Activated naive CD8-positive, alpha-beta T cell treated with anti-CD3 and anti-CD28 coated beads, Interleukin-2, amount 50 U/mL, for 24 hours (primary cell): ENCODE measurements at places on chromosomes 12 and 14.

- H3K4me1 ChIP-seq: peaks cover 25% of the 10 kb centered on the region
- DNase-seq: no peak
- H3K36me3 ChIP-seq: peaks cover 30% of the 10 kb centered on the region
- no peaks in the 10 kb centered on the region for H3K27me3 ChIP-seq
Observed at GRCh38 chr14:60266021-60266937, 17.3 kb downstream of the PPM1A start.

GRCh38 chr12:112752303-112752702 lies 39.2 kb upstream of the RPH3A start:
- no peak for DNase-seq
- H3K27me3 ChIP-seq: peaks cover 11% of the 10 kb centered on the region
- H3K4me1 ChIP-seq: peaks cover 6% of the 10 kb centered on the region

DNA sequence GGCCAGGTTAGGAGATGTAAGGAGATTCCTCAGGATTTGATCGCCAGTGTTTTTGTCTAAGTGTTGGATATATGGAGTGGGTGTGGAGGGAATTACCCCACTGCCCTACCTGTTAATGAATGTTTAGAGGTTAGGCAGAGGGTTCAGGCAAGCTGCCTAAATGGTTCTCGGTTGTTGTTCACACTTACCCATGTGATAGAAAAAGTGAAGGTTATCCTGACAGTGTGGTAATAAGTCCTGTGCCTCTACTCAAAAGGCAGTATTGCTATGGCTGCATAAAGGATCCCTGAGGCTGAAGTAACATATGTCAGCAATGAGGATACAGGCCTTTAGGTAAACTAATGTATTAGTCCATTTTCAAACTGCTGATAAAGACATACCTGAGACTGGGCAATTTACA lies 112.0 kb downstream of the GPHN start:
- peaks cover 40% of the 10 kb centered on the region for H3K36me3 ChIP-seq
- DNase-seq: no peak
- H3K27me3 ChIP-seq: no peaks in the 10 kb centered on the region

DNA sequence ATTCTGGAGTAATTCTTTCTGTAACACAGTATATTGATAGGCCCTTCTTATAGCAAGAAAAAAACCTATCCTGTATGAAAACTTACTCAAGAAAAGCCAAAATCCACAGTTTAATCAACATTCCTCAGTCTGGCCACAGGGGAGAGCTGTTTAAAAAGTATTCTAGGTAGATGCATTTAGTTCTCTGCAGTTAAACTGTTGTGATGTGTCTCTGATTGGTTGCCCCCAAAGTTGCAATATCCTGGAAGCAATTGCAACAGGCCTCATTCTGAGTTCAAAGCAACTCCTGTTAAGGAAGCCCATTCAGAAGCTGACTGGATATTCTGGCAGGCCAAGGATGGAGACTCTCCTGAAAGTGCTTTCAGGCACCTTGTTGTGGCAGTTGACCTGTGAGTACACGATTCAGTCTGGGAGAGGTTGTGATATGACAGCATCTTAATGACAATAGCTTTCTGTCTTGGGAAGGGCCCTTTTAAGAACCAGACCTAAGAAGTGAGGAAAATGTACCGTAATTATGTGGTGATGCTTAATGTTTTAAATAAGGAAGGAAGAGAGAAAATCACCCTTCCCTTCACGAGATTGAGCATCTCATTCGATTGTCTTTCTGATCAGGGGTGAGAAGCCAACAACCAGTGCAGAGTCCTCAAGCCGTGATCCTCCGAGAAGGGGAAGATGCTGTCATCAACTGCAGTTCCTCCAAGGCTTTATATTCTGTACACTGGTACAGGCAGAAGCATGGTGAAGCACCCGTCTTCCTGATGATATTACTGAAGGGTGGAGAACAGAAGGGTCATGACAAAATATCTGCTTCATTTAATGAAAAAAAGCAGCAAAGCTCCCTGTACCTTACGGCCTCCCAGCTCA lies 420.7 kb downstream of the DAD1 start:
- H3K36me3 ChIP-seq: peaks cover 4% of the 10 kb centered on the region
- H3K27ac ChIP-seq: peak overlapping the region; percentile 73
- peak overlapping the region; percentile 78 for H3K4me3 ChIP-seq
- DNase-seq: no peak

DNA sequence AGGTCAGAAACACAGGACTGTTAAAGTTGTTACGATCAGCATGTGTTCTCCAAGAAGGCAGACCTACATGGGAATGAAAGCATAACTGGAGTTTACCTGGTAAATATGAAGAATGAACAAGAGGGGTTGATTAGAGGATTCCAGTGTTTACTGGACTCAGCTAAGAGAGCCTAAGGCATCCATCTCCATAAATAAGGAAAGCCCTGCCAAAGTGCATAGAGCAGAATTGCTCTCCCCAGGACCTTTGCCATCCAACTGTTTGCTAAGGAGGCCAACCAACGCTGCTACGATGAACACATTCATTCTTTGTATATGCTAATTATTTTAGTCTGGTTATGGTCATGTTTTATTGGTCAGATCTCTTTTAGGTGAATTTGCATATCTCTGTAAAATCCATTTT lies 17.1 kb upstream of the PAWR start:
- no peak overlapping the region for H3K27ac ChIP-seq
- no peak for DNase-seq
- H3K27me3 ChIP-seq: peaks cover 2% of the 10 kb centered on the region
- no peak overlapping the region for H3K4me3 ChIP-seq
- H3K4me1 ChIP-seq: no peaks in the 10 kb centered on the region

- peak overlapping the region; percentile 81 for H3K27ac ChIP-seq
- no peaks in the 10 kb centered on the region for H3K27me3 ChIP-seq
- H3K4me1 ChIP-seq: peaks cover 87% of the 10 kb centered on the region
- no peak for DNase-seq
- H3K36me3 ChIP-seq: peaks cover 81% of the 10 kb centered on the region
Observed at GRCh38 chr14:61483476-61483875, 162.1 kb downstream of the PRKCH start.

- H3K27me3 ChIP-seq: peaks cover 27% of the 10 kb centered on the region
- no peak for DNase-seq
- no peaks in the 10 kb centered on the region for H3K36me3 ChIP-seq
- no peaks in the 10 kb centered on the region for H3K4me1 ChIP-seq
- H3K4me3 ChIP-seq: no peak overlapping the region
- no peak overlapping the region for H3K27ac ChIP-seq
Observed at GRCh38 chr12:84056-84455, 17.5 kb downstream of the IQSEC3 start.

GRCh38 chr14:36690311-36691040 lies 28.8 kb downstream of the PAX9 start:
- H3K4me3 ChIP-seq: no peak overlapping the region
- peaks cover 7% of the 10 kb centered on the region for H3K27me3 ChIP-seq
- no peaks in the 10 kb centered on the region for H3K4me1 ChIP-seq
- H3K27ac ChIP-seq: no peak overlapping the region
- H3K36me3 ChIP-seq: peaks cover 2% of the 10 kb centered on the region

DNA sequence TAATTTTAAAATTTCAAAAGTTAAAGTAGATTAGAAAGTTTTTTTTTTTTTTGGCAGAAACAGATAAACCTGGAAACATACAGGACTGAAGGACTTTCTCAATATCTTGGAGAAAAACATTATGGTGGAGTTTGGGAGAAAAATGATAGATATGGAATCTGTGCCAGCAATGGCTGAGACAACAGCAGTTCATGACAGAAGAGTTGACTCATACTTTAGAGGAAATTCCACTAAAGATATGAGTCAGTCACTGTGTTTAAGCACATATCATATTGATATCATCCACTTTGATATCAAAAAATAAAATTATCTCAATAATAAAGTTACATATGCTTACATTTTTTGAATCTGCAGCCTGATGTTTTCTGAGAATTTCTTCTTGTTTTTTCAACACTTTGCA lies 193.9 kb upstream of the OR4E1 start:
- no peaks in the 10 kb centered on the region for H3K36me3 ChIP-seq
- peak overlapping the region; percentile 77 for H3K4me3 ChIP-seq
- peaks cover 32% of the 10 kb centered on the region for H3K4me1 ChIP-seq
- H3K27ac ChIP-seq: peak overlapping the region; percentile 81
- no peak for DNase-seq

DNA sequence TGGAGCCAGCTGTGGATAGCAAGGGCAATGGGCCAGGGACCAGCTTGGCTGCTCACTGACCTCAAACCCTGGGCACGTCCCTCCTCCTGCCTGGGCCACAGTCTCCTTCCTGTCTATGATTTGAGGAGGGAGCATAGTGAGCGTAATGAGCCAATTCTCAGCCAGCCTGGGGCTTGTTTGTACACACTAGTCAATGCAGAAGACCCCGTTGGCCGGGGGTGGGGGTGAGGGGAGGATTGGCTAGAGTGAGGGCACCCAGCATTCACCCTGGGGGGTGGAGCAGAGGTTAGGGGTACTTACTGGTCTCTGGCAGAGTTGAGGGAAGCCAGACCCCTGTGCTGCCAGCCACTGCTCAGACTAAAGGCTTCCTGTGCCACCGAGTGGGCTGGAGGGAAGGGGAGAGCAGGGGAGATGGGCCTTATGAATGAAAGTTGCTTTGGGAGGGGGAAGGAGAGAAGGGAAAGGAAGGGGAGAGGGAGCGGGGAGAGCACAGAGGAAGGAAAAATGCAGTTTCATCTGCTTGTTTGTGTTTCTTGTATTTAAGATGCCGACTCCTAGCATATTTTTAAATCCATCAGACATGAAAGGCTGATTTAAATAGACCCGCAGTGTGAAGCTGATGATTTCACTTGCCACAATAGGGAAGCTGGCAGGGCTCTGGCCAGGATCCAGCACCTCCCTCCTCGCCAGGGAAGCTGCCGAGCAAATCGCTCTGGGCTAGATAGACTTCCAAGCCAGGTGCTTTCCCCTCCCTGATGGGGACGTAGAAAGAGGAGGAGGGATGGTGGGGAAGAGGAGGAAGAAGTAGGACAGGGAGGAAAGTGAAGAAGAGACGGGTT lies 114.0 kb downstream of the PRMT8 start:
- H3K27me3 ChIP-seq: no peaks in the 10 kb centered on the region
- H3K27ac ChIP-seq: no peak overlapping the region
- H3K4me1 ChIP-seq: no peaks in the 10 kb centered on the region
- H3K4me3 ChIP-seq: no peak overlapping the region
- H3K36me3 ChIP-seq: peaks cover 9% of the 10 kb centered on the region

GRCh38 chr12:6548966-6549683 lies 6.7 kb downstream of the IFFO1 start:
- DNase-seq: no peak
- peaks cover 21% of the 10 kb centered on the region for H3K4me1 ChIP-seq
- H3K36me3 ChIP-seq: peaks cover 11% of the 10 kb centered on the region
- no peaks in the 10 kb centered on the region for H3K27me3 ChIP-seq

DNA sequence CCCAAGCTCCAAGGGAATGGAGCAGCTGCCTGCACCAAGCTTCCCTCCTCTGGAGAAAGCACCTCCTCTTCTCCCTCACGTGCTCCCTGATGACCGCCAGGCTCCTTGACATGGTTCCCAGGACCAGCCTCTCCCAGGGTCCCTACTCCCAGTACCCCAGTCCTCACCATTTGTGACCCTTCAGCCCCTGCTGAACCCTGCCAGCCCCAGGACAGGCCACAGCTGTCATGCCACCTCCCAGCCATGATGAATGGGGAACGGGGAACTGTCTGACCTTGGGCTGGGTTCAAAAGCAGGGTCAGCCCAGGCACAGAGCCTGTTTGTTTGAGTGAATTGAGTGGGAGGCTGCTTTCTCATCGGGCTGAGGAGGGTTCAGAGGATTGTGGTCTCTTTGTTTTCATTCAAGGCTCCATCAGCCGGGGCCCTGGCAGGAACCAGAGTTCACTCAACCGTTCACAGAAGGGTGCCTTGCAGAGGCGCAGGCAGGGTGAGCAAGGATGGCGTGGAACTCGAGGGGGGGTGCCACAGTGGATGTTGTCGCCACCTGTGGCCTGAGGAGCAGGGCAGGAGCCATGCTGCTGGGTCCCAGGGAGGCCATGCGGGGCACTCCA lies 344.5 kb upstream of the SFSWAP start:
- no peak for DNase-seq
- H3K27ac ChIP-seq: no peak overlapping the region
- no peak overlapping the region for H3K4me3 ChIP-seq

DNA sequence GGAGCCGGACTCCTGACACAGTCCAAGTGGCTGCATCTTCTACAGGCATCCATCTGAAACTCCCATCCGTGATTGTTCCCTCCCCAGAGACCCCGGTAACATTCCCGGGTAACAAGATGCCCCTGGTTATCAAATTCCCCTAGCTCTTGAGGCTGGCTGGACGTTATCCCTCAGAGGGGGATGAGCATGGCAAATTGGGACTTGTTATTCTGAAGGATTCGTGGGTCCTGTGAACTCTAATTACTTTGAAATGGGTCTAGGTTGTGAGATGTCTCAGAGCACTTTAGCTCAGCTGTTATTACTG lies 642 bp upstream of the PAN2 start:
- H3K4me1 ChIP-seq: peaks cover 57% of the 10 kb centered on the region
- DNase-seq: no peak
- H3K36me3 ChIP-seq: peaks cover 18% of the 10 kb centered on the region
- H3K4me3 ChIP-seq: peak overlapping the region; percentile 96
- H3K27me3 ChIP-seq: peaks cover 2% of the 10 kb centered on the region
- peak overlapping the region; percentile 100 for H3K27ac ChIP-seq

GRCh38 chr12:121992059-121992879 lies 29.4 kb upstream of the BCL7A start:
- H3K4me1 ChIP-seq: peaks cover 25% of the 10 kb centered on the region
- no peaks in the 10 kb centered on the region for H3K36me3 ChIP-seq
- peak; percentile 52 for DNase-seq
- H3K27ac ChIP-seq: peak overlapping the region; percentile 83
- peak overlapping the region; percentile 71 for H3K4me3 ChIP-seq
- H3K27me3 ChIP-seq: peaks cover 7% of the 10 kb centered on the region

DNA sequence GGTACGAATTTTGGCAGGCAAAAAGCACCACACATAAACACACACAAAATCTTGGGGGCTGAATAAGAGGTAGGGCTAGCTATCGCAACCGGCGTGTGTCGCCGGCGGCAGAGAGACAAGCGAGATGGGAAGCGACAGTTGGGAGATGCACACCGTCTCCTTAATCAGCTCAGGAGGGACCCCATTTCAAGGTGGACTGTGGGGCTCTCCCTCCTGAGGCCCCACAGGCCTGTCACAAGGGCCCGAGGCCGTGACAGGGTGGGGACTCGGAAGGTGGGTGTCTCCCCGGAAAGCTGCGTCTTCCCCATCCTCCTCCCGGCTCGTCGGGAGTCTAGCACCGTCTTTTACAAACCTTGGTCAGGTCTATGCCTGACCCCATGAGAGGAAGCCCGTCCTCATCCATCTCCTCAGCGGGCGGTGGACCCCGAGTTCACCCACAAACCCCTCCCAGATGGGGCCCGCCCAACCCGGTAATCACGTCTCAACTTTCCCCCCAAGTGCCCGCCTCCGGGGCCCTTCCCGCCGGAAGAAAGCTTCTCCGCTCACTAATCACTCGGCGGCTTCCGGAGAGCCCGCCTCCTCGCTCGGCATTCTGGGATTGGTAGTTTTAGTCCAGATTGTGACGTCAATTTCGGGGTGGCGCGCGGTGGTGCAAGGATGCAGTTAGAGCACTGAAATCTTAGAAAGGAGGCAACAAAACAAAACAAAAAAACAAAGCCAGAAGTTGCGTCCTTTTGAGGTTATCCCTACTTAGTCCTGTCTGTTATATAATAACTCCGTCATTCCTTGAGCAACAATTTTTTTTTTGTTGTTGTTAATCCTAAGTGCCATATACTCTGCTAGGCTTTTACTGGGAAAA lies at the start of gene WASHC3:
TSS of gene WASHC3 (minus strand) at position 432 of the 859 bp plus-strand sequence. CDS start at position 403, 29 bp downstream.
- H3K4me3 ChIP-seq: peak within 1 kb of the TSS; percentile 95
- no peaks in the 10 kb centered on the region for H3K27me3 ChIP-seq
- DNase-seq: peak; percentile 94
- H3K36me3 ChIP-seq: peaks cover 18% of the 10 kb centered on the region

GRCh38 chr12:103884316-103884715 lies 43.3 kb upstream of the NT5DC3 start:
- no peak for DNase-seq
- H3K27ac ChIP-seq: no peak overlapping the region
- no peaks in the 10 kb centered on the region for H3K36me3 ChIP-seq
- no peaks in the 10 kb centered on the region for H3K27me3 ChIP-seq
